ENCODE measurements at places on chromosomes 13 and 19.
A peak's percentile ranks its signal among the peaks of the same experiment; 100 is the strongest.

DNA sequence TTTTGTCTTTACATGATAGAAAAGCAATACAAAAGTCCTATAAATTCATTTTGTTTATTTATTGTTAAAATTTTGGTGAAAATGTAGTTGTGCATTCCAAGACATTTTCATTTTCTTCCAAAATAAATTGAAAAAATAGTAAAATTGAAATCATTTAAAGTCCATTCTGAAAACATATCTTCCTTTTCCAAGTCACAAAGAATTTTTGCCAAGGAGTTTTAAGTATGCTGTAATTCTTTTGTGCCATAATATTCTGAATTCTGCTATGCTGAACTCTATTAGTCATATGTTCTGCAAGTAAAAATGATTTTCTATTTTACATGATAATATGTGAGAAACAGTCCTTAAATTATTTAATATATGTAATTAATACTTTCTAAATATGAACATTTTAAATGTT lies 879.6 kb upstream of the SLC10A2 start:
- DNase-seq: no peak

DNA sequence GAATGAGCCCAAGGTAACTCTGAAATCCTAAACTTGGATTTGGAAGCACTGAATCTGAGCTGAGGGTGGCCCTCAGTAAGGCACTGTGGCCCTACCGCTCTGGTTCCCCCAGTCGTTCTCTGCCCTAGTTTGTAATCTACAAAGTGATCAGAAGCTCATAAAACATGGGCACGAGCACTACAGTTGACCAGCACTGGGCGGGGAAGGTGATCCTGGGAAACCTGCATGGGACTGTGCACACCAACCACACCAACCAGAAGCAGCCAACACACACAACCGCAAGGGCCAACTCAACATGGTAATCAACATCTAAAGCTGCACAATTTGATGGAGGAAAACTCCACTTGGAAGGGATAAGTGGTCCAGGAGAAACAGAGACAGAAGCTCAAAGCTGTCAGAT lies 22.9 kb downstream of the SLC7A1 start:
- DNase-seq: no peak

DNA sequence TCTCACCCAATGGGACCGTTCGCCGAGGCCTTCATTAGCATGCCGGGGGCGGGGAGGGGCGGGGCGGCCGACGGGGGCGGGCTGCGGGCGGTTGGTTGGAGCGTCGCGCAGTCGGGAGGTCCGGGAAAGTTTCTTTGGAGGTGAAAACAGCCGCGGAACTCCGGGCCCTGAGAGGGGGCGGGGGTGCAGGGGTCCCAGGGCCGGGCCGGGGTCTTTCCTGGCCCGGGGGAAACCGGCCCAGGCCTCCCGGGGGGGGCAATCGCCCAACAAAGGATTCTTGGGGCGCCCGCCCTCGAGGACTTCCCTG lies at the start of gene HMG20B:
TSS of gene HMG20B (plus strand) at position 90 of the 307 bp plus-strand sequence. CDS start 366 bp downstream, outside the sequence.
- DNase-seq: no peak

- no peak for DNase-seq
Observed at GRCh38 chr13:33204130-33204927, 81.2 kb downstream of the STARD13 start.

DNA sequence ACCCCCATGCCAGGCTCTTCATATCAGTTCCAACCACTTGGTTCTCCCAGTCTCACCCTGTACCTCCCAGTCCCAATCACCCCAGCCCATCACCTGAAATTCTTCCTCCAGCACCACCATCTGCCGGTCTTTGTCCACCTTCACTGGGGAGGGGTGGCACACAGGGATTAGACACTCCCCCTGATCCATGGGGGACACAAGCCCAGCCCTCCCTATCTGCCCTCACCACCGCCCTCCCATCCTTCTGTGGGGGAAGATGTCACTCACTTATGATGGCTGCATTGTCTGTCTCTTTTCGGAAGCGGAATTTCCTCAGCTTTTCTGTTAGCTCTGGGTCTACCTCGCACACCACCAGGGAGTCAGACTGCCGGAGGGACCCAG lies 685 bp downstream of the GMFG start:
- DNase-seq: no peak

DNA sequence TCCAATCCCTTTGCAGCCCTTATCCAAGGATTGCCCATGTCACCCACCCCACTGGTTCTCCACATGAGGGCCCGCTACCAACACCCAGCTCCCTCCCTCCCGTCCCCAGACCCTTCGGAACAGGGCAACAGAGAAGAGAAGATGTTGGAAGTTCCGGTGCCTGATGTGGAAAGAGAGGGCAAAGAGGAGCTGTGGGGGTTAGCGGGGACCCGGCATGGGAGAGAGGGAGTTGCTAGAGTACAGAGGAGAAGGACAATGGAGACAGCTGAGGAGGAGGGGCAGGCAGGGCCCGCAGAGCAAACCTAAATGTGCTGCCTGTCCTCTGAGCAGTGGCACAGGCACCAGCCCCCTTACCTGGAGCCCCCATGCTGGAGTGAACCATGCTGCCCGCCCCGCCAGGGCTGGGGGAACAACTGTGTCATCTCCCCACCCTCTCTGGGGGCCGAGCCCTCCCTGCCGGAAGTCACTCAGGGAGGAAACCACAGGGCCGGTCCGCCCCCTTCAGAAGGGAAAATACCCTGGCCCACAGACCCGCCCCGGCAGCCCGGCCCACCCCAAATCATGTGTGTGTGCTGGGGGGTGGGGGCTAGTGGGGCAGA lies at the start of gene POU2F2:
TSS of gene POU2F2 (minus strand) at position 417 of the 599 bp plus-strand sequence. CDS start at position 382, 35 bp downstream.
- DNase-seq: peak; percentile 81

DNA sequence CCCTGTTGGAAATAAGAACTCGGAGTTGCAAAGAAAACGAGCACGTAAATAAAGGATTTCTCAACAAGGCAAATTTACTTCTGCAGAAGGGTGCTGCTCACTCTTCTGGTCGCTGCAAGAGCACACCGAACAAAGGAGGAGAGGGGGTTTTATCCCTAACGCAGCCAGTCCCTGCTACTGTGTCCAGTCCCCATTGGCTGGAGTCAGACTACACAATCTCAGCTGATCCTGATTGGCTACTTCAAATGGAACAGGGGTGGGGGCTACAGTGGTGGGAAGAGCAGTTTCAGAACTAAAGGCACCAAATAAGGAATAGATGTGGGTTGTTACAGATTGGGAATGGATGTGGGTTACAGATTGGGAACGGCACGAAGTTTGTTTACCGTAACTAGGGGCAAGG lies 63.9 kb upstream of the MCF2L start:
- no peak for DNase-seq

GRCh38 chr13:46656786-46657185 lies 103.8 kb downstream of the LRCH1 start:
- no peak for DNase-seq

DNA sequence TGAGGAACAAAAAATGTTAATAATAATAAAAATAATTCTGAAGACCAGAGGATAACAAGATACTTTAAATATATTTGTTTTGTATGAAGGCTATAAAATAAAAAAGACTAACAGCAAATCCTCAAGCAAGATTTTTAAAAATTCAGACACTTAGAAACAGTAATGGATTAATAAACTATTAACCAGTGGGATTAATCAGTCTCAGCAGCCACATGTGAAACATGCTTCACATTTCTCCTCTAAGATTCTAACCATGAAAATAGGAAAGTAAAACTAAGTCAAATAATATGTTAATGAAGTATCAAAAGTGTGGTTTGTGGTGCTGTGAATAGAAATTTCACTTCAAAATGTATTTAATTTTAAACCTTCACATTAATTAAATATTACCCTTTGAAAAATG lies 57.4 kb downstream of the KCNRG start:
- DNase-seq: no peak

DNA sequence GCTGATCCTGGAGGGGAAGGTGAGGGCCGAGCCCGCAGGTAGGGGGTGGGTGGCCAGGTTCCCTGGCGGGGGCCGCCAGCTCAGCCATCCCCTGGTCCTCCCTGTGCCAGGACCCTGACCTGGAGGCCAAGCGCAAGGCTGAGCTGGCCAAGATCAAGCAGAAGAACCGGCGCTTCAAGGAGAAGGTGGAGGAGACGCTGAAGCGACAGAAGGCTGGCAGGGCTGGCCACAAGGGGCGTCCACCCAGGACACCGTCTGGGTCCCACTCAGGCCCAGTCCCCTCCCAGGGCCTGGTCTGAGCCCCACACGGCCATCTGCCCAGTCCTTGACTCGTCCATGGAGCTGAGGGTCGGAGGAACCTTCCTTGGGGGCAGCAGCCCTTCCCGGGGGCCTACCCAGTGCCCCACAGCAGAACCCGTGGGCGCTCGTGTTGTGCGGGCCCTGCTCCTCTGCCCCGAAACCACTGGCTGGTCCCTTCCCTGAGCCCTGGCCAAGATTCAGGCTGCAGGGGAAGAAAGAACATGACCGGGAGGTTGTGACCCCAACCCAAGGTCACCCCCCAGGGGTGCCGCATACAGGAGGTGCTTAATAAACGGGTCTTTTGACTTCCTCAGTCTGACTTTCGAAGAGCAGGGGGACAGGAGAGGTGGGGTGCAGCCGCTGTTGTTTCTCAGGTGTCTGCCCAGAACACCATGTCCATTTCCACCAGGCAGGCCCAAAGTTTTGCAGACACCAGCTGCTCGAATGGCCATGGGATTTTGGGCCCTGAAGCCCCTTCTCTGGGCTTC lies 8.7 kb downstream of the DDX49 start:
- DNase-seq: no peak

DNA sequence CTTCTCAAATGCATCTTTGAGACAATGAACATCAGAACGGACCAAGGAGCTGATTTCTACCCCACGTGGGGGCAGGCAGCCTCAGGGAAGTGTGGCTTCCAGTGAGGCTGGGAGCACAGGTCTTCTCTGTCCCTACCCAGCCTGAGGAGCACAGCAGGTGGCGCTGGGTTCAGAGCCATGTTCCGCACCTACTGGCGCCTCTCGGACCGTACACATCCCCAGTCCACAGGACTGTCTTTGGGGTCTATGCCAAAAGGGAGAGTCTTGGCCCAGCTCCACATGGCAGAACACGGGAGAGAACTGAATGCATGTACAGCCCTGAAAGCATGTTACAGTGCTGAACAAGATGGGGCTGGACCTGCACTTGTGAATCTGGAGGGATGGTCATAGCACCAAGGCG lies 22.6 kb downstream of the SUGP1 start:
- DNase-seq: no peak

DNA sequence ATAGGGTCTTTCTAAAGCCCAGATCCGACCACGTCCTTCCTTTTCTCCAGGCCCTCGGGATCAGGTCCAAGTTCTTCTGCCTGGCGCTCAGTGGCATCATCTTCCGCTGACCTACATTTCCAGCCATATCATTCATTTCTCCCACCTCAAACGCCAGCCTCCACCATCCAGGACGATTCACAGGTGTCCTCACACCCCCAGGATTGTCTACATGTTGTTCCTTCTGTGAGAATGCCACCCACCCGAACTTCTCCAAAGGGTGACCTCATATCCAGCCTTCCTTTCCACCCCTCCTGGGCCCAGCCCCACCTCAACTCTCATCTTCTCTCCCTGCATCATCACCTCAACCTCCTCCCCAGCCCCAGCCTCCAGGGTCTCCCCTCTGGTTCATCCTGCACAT lies 4.7 kb upstream of the KLK5 start:
- DNase-seq: no peak

GRCh38 chr19:39512988-39513387 lies 2.0 kb upstream of the SELENOV start:
- DNase-seq: no peak

DNA sequence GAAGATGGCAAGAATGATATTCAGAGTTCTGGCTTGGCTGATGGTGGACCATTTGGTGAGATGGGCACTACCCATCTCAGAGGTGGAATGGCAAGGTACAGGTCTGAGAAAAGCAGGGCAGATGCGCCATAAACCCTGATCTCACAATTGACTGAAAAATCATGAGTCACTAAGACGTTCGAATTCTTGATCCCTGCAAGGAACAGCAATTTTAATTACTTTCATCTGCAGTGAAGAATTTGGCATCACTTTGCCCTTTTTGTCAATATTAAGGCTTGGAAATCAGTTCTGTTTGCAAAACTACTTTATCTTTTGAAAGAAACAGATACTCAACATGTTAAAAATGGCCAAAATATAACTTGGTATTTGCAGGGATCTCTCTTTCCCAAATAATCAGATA lies 38.1 kb downstream of the HTR2A start:
- no peak for DNase-seq

DNA sequence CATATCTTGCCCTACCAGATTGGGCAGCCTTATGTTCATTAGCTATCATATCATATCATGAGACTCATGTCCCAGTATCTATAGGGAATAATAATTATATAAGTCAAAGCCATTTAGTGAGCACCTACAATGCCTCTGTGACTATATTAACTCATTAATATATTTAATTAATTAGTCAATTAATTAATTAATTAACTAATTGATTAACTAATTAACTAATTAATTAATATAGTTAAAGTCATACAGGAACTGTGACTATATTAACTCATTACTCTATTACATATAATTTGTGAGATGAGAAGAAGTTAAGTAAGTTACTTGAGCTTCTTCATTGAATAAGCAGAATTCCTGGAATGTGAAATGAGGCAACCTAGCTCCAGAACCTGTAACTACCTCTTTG lies 588.3 kb upstream of the SLITRK1 start:
- no peak for DNase-seq

DNA sequence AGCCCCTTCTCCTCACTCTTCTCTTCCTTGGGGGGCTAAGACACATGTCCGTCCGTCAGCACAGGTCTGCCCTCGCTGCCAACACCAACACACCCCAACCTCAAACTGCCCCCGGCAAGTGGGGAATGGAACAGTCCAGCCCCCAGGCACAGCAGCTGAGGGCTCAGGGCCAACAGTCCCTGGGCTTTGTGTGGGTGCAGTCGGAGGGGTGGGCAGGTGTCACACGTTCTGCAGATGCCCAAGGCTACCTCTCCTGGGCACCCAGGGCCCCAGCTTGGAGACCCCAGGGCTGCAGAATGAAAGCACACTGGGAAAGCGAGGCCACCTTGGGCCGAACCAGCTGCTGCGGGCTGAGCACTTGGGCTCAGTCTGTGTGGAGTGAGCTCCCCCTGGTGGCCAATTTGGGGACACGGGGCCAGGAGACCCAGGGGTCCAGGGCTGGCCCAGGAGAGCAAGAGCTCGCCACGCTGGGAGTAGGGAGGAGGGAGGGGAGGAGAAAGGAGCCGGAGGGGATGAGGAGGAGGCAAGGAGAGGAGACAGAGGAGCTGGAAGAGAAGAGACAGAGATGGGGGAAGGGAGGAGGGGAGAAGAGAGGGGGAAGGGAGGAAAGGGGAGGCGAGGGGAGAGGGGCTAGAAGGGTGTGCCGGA lies 14.0 kb upstream of the ATP8B3 start:
- DNase-seq: peak; percentile 59

- peak; percentile 22 for DNase-seq
Observed at GRCh38 chr13:44436589-44437337, 63.1 kb downstream of the SERP2 start.

DNA sequence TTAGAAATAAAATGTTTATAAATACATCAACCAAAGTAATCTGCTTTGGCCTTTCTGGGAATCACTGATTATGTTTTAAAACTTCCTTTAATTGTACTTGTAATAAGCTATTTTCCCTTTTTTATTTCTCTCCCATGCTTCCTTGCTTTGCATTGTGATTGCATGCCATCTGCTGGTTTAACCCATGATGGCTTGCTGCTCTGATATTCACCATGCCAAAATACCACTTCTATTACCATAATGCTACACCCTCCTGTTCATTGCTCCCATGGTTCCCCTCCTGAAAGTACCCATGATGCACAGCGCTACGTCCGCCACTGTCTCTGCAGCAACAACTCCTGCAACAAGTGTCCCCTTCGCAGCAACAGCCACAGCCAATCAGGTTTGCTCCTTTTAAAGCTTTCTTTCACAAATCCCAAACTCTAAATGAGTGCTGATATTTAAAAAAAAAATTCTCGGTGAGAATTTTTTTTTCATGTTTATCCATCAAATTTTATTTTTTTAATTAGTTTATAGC lies 67.7 kb upstream of the RAP2A start:
- no peak for DNase-seq

GRCh38 chr19:19169236-19170052 lies 619 bp downstream of the MEF2B start:
- no peak for DNase-seq

Measured in activated T-cell treated with anti-CD3 and anti-CD28 coated beads for 24 hours (primary cell).